ENCODE measurements at places on chromosomes 16 and 17.

DNA sequence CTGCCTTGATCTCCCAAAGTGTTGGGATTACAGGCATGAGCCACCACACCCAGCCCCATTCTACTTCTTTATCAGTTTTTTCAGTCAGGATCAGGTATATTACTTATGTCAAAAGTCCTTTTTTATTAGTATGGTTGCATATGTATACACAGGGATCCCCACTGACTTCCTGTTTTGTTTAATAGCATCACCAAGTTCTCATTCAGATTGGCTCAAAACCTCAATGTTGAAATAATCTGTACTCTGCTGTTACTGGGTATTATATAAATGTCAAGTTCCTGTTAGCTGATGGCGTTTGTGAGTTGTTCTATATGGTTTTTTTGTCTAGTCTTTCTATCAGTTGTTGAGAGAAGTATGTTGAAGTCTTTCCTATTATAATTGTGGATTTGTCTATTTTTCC lies 168.5 kb downstream of the BCAS3 start:
- no peak for DNase-seq

GRCh38 chr17:66985338-66986237 lies 21.1 kb downstream of the CACNG4 start:
- no peak for DNase-seq

DNA sequence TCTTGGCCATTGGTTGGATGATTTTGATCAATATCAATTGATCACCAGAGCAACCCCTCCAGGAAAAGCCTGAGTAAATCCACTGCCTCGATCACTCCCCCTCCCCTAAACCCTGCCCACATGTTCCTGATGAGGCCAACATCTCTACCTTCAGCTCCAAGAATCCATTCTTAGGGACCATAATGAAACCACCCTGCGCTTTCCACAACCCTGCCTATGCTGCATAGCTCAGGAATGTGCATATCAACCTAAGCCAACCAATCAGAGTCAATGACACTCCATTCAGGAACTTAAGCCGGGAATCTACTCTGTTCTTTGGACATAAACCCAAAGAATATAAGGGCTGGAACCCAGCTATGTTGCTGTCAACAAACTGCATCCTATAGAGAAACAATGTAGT lies 86.3 kb downstream of the MYH11 start:
- DNase-seq, result no peak

DNA sequence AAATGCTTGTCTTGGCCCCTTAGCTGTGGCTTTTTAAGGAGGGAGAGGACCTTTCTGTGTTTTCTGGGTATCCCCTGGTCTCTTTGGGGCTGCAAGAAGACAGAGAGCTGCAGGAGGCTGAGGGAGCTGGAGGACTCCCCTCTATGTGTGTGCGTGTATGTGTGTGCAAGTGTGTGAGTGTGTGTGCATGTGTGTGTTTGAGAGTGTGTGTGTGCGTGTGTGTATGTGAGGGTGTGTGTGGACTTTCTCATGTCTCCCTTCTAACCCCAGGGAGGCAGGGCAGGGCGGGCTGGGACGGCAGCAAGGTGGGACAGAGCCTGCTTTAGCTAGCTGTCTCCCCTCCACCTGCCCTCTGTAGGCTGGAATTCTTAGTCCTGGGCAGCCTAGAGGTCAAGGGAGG lies 1.9 kb downstream of the PRSS54 start:
- no peak for DNase-seq

GRCh38 chr16:68005786-68006286 lies 6.6 kb upstream of the DPEP2 start:
- DNase-seq, result no peak
